ENCODE measurements at places on chromosomes 1 and 21.

DNA sequence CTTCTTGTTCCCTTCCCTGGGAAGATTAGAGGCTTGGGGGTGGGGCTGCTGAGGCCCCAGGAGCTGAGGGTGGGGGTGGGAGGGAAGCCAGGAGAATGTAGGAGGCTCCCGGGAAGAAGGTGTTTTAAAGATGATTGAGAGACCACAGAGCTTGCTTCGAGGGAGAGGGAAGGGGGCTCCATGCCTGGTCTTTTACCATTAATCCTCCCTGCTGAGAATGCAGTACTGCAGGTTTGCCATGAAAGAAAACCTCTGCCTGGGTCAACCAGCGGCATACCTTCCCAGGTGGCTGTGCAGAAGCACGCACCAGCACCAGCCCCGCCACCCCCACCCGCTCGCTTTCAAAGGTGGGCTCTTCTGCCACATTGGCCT lies 15.4 kb downstream of the ABCA4 start:
- no peak for DNase-seq

DNA sequence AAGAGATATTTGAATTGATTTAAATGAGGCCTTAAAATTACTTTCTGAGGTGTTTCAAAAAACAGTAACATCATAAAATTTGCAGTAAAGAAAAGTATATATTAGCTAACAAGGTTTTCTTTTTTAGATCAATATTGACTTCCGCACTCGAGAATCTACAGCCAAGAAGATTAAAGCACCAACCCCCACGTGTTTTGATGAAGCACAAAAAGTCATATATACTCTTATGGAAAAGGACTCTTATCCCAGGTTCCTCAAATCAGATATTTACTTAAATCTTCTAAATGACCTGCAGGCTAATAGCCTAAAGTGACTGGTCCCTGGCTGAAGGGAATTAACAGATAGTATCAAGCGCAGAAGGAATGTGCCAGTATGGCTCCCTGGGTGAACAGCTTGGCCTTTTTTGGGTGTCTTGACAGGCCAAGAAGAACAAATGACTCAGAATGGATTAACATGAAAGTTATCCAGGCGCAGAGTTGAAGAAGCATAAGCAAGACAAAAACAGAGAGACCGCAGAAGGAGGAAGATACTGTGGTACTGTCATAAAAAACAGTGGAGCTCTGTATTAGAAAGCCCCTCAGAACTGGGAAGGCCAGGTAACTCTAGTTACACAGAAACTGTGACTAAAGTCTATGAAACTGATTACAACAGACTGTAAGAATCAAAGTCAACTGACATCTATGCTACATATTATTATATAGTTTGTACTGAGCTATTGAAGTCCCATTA lies 3.6 kb downstream of the RGS1 start:
- DNase-seq: no peak

DNA sequence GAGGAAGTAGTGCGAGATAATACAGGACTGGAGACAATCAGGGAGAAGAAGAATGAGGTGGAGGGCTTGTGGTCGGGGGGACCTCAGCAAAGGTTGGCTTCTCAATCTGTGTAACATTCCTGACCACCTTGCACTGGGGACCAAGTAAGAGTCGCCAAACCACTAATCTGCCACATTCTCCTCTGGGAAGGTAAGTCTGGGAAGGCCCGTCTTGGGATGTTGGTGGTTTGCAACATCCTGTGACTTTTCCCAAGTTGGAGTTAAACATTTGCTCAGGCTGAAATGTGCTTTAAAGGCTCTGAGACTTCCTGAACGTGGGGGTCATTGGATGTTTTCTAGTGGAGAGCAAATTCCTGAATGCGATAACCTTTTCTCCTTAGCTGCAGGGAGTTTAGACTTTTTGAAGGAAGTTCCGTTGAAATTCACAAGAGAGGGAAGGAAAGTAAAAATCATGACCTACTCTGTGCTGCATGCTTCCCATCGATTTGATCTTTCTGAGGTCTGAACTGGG lies 325.9 kb downstream of the RPS6KC1 start:
- no peak for DNase-seq

- no peak for DNase-seq
These were observed 70.7 kb upstream of the MUTYH start for GRCh38 chr1:45410850-45411509.

- DNase-seq: no peak
These were observed 15.1 kb downstream of the MTFR1L start for GRCh38 chr1:25834894-25835293.
